ENCODE measurements at places on chromosomes 16 and 17.

DNA sequence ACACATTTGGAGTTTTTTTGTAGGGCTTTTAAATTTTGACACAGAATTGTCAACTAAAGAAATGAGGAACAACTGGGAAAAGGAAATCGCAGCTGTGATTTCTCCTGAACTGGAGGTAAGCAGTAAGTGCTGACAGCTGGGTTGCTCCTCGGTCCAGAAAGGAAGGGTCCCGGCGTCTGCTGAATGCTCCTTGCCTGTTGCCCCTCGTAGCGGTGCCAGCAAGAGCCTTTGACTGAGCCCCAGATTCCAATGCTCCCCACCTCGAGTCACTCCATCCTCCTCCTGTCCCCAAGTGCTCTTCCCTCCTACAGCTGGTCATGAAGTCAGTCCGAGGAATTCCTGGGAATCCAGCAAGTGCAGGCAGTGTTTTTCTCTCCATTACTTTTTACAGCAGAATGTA lies 32.0 kb upstream of the ENDOV start:
- no peak for DNase-seq

- DNase-seq, result no peak
Observed at GRCh38 chr17:2113279-2113622, 58.3 kb downstream of the HIC1 start.

DNA sequence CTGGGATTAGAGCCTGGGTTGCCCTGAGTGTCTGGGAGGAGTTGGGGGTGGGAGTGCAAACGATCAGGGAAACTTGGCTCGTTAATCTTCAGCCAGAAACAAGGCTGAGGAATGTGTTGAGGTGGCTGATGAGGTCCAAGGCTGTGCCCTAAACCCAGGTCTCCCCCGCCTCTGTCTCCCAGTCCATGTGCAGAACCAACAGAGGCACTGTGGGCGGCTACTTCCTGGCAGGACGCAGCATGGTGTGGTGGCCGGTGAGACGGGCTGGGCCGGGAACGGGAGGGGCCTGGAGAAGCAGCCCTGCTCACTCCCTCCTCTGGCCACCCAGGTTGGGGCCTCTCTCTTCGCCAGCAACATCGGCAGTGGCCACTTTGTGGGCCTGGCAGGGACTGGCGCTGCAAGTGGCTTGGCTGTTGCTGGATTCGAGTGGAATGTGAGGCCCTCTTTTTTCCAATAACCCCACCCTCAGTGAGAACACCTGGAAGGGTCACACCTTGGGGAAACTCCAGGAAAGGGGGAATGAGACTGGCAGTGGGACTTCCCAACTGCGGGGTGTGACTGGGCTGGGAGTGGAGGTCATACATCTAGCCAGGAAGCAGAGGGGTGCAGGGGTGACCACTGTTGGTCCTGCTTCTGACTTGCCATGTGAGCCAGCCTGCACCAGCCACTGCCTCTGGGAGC lies 1.7 kb downstream of the SLC5A2 start:
- DNase-seq, result no peak

- no peak for DNase-seq
Observed at GRCh38 chr16:71572497-71573116, 4.3 kb downstream of the TAT start.

- no peak for DNase-seq
Observed at GRCh38 chr16:49756775-49757558, 98.9 kb downstream of the ZNF423 start.

DNA sequence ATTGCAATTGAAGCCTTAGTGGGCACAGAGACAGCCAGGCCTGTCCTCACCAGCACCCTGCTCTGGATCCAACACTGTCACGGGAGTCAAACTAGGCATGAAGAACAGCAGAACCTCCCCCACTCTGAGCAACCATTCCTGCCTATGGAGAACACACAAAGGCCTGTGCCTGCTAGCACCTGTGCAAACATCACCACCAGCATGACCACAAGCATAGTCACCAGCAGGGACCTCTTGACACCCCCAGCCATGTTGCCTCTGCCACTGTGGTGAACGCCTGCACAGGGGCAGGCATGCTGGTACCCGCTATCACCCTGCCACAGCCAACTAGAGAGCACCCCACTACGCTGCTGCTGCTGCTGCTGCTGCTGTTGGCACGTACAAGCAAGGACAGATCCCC lies 51.7 kb downstream of the CMC2 start:
- no peak for DNase-seq

DNA sequence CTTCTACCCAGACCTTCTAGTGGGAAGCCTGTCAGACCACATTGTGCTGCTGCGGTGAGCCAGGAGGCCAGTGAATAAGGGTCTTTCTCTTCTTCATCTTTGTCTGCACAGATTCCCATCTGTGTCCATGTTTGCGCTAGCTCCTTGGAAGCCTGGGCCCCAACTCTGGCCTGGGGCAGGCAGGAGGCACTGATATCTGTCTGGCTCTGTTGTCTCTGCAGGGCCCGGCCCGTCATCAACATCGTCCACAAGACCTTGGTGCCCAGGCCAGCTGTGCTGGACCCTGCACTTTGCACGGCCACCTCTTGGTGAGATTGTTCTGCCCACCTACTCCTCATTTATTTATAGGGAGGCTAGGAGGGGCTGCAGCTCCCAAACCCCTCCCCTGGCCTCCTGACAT lies 18.3 kb downstream of the ITGA3 start:
- DNase-seq, result no peak

DNA sequence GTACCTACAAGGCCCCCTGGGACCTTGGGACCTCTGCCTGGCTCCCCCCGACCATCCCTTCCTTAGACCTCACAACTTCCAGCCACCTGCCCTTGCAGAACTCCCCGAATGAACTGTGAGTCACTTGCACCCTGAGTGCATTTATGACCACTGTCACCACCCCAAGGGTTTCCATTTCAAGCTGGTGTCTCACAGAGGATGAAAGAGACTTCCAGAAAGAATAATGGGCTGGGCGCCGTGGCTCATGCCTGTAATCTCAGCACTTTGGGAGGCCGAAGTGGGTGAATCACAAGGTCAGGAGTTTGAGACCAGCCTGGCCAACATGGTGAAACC lies 124.5 kb upstream of the CIBAR2 start:
- no peak for DNase-seq

GRCh38 chr16:12721841-12722421 lies 81.8 kb downstream of the CPPED1 start:
- DNase-seq, result no peak

DNA sequence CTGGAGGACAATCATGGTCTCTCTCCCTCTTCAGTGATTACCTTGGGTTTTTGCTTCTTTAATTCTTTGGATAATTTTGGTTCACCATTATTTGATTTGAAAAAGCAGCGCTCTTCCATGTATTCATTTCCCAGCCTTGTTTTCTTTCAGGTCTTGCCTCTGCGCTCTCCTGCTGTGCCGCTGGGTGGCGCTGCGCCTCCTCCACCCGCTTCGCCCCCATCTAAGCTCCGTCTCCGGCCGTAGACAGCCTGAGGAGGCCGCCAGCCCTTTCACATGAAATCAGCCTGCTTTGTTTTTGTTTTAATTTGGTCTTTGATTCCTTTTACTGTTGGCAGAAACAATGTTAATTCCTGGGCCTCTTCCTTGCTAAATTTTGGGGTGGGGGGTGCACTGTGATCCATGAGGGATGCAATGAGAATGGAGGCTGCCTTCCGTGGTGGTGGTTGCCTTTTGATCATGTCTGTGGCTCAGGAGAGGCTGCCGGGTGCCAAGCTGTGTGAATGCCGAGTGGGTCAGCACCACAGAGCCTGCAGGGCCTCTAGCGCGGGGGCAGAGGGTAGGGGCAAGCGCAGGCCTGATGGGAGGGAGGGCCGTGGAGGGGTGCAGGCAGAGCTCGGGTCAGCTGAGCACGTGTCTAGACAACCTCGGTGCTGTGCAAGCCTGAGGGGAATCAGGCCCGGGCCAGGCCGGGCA lies 64.1 kb downstream of the PLD6 start:
- DNase-seq, result peak; percentile 57

GRCh38 chr17:7750321-7750821 lies 32.8 kb downstream of the DNAH2 start:
- no peak for DNase-seq
